Mucosa of descending colon (tissue), 3 donors: ENCODE measurements at places on chromosomes 7 and 10. TPM values are rescaled to one million over a fixed set of nuclear protein-coding genes. Genes with fewer than 3 reads are reported as not detected.
A peak's percentile ranks its signal among the peaks of the same experiment; 100 is the strongest.

DNA sequence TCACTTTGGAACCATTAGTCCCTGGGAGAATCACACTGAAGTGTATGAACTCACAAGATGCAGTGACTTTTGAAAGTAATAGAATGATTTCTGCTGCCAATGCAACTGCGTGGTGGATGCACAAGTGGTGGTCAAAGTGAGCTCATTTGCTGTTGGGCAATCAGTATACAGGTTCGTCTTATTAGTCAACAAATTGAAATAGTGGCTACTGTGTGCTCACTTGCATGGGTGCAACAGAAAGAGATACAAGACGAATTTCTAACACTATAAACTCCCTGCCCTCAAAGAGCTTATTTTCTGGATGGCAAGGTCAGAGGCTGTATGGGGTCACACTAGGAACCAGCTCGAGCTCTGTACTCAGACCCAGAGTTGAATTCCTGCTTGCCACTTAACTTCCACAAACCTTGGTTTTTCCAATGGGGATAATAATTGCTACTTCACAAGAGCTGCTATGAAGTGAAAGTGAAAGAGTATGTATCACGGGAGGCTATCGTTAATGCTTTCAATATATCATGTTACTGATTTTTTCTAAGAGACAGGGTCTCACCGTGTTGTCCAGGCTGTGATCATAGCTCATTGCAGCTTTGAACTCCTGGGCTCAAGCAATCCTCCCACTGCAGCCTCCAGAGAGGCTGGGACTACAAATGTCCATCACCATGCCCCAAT lies 8.3 kb upstream of the BCL7B start:
- DNase-seq, result no peak

DNA sequence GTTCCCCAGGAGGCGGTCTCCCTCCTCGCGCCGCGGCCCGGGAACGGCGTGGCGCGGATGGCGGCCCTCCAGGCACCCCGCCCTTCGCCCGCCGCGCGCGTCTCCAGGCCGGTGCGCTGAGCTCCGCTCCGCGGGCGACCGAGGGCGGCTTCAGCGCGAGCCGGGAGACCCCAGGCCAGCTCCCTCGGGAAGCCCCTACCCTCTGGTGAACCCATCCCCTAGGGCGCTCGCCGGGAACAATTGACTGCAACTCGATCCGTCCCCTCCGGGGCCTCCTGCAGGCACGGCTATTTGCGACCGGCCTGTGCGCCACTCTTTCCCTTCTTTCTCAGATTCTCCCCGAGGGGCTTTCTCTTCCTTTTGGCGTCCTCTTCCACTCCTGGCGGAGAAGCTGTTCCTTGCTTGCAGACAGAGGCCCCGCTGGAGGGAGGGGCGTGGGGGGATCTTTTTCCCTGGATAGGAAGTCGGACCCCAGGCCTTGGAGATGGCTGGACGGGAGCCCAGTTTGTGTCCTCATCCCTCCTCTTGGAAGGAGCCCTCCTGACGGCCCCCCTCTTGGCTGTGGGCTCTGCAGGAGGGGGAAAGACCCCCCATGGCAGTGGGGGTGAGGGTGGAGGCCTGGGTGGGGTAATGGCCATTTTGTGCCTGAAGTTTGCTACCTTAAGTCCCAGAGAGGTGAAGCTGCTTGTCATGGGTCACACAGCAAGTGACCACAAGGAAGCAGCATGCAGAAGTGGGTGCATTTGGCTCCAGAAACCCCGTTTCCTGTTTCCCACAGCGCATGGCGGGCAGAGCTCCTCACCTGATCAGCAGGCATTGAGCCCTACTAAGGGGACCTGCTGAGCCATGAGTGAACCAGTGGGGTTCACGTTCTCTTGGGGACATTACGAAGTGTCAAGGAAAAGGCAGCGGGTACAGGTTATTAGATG lies 171.2 kb upstream of the TNRC18 start:
- no peak for DNase-seq

The LRRC18 gene
- not detected for total RNA-seq

DNA sequence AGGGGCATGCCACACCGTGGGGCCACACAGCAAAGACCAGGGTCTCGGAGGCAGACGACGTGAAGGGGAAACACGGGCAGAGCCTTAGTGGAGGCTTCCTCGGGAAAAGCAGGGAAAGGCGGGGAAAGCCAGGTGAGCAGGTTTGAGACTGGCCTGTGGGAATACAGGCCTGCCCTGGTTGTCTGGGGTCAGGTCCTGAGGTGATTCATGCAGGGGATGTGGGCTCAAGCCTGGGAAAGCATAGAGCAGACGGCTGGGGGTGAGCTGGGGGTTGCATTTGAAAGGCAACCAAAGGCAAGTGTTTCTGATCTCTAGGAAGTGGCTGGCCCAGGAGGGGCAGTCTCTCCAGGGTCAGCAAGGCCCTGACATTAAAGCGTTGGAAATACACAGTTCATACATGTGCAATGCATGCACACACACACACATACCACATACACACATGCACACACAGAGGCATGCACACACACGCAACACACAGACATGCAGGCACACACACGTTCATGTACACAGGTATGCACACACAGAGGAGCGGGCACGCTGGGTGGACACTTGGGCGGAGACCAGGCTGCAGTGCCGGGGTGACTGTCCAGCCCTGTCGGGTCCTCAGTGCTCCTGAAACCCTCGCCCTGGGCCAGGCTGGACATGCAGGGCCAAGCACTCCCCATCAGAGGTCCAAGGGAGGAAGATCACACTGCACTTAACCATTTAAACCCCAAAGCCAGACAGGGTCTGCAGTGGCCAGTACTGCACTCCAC lies 51.8 kb downstream of the DPYSL4 start:
- DNase-seq, result no peak

The SEC61A2 gene
- 5.0 TPM for total RNA-seq

DNA sequence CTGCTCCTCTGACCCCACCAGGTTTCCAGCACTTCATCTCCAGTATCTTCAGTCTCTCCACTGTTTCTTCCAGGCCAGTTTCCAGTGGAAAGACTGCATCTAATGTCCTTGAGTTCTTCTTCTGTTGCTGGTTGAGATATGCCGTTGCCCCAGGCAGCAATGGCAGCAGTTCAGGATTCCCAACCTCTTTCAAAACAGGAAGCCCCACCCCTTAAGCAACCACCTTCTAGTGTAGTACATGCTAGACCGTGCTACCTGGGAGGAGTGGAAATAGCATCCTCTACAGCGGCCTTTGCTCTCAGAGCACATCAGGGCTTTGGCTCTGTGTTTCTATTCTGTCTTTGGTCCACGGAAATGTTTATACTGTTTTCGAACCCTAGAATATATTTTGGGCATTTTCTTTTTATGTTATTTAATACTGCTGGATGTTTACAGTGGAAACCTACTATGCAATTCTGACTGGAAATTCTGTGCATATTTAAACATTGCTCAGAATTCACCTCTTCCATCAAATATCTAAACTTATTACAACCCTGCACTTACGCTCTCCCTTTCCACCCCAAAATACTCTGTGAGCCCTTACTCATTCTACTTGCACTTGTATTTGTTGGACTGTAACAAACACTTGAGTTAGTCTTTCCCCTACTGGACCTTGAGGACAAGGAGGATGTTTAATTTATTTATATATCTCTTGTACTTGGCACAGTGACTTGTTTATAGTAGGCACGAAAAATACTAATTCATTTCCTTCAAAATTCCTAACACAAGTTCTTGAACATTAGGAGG lies 8.5 kb upstream of the BPGM start:
- DNase-seq, result no peak

GRCh38 chr7:150666412-150666811 lies 19.1 kb upstream of the GIMAP2 start:
- DNase-seq, result no peak

DNA sequence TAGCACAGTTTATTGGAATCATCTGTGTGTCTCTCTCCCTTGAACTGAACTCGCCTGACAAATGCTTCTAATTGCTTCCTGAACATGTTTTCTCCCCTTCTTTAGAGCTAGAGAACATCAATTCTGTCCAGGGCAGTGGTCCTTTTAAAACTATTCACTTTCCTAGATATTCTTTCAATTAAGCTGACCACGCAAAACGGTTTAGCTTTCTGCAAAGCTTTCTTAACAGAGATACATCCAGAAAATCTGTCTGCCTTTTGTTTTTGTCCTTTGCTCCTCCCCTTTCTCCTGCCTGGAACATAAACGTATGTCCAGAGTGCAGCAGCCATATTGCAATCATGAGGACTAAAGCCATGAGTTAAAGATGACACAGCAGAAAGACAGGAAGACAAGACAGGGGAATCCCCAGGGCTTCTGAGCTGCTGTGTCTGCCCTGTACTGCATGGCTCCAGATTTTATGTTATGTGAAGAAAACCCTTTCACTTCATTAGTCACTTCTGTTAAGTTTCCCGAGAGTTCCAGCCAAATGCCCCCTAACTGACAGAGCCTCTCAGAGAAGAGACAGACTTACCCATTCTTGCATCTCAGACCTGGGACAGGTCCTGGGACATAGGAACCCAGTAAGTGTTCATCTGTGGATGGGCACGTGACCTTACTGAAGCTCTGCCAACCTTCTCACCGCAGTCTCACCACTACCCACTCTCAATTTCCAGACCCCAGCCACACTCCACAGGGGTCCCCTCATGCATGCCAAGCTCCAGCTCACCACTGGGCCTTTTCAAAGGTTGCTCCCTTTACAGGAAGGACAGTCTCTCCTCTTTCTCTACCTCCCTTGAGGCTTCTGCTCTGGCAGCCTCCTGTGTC lies 35.0 kb upstream of the CPXM2 start:
- DNase-seq, result no peak

- peak; percentile 90 for DNase-seq
Measured at GRCh38 chr10:14604181-14605142, 170.2 kb downstream of the FAM107B start.

GRCh38 chr7:134448356-134449229 lies 10.3 kb downstream of the AKR1B1 start:
- no peak for DNase-seq

DNA sequence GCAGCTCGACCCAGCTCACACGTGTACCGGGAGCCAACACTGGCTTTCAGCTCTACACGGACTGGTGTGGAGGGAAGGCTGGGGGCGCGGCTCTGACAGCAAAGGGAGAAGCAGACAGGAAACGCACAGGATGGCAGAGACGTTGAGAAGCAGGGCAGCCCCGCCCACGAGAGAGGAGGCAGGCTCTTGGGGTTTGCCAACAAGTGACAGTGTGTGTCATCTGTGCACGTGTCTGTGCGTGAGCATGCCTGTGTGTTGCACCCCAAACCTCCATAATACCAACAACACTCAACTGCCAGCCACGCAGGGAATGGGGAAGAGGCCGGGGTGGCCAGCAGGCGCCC lies 64.4 kb upstream of the PDGFA start:
- peak; percentile 49 for DNase-seq

The MCM10 gene
- total RNA-seq, result 1.6 TPM
